ENCODE measurements at places on chromosomes 16 and 17. TPM values are rescaled to one million over a fixed set of nuclear protein-coding genes. Genes with fewer than 3 reads are reported as not detected.
A peak's percentile ranks its signal among the peaks of the same experiment; 100 is the strongest.

GRCh38 chr16:3695610-3696369, 21.5 kb downstream of the TRAP1 start:
- DNase-seq: no peak

- no peak for DNase-seq
These were observed 6.7 kb downstream of the ALOX12B start for GRCh38 chr17:8080799-8081219.

GRCh38 chr17:31527606-31528005, 136.1 kb downstream of the RAB11FIP4 start:
- peak; percentile 26 for DNase-seq

DNA sequence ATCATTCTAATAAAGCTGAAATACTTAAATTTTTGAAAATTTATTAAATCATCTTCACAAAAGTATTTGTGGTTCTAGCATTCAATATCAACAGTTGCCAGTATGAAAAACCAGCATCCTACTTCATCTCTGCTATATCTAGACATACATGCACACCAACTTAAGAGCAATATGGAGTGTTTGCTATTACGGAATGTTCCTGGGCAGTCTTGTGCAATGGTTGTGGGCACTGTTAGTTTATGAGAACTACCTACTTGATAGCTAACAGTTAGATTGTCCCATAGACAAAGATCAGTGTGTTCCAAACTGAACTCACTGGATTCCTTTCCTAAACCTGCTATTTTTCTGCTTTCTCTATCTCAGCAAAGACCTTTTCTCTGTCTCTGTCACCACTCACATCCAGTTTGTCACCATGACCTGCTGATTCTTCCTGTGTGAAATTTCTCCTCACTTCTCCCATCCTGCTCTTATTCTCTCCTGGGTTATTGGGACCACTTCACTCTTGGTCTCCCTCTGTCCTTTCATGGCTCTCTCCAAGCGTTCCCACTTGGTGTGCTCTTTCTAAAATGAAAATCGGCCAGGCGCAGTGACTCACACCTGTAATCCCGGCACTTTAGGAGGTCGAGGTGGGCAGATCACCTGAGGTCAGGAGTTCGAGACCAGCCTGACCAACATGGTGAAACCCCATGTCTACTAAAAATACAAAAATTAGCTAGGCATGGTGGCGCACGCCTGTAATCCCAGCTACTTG, 27.7 kb downstream of the CNTROB start:
- no peak for DNase-seq

GRCh38 chr16:23595246-23595950, 718 bp downstream of the NDUFAB1 start:
- peak; percentile 29 for DNase-seq

DNA sequence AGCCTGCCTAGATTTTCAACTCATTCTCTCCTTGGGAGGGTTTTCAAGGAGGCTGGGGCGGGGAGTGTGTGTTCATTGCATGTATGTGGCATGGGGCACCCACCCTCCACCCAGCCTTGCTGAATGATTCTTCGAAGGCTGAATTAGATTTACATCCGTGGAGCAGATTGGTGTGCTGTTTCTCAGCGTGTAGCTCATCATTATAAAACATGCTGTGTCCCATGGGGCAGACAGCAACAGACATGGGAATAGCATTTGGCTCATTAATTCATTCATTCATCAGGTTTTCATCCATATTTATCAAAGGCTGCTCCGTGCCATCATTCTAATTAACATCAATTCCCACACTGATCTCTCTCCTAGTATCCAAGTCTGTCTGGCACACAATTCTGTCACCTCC, 10.6 kb upstream of the CD300A start:
- DNase-seq: no peak

GRCh38 chr17:78355701-78356100, 4.2 kb downstream of the SOCS3 start:
- no peak for DNase-seq

DNA sequence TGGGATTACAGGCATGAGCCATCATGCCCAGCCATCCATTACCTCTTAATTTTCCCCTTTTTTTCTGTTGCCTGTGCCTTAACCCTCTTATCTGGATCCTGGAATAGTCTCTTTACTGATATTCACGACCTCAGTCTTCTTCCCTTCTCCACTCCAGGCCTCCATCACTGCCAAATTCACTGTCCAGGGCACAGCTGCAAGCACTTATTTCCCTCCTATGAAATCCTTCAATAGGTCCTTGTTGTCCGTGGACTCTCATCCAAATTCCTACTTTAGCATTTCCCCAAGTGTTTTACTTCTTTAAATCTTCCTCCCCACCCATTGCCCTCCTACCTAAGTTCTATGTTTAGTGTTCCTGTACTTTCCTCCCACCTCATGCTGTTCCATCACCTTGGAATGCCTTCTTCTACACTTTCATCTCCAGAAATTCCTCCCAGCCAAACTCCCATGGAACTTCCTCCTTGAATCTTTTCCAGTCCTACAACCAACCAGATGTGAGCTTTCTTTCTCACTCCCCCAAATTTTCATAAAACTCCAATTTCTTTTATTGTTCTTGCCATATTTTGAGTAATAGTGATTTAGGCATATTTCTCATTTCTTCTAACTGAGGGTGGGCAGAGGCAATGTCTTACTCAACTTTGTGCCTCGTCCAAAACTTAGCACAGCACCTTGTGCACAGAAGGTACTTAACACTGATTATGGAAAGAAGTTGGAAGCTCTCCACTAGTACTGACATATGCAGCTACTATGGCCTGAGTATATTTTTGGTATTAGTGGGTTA, 35.3 kb downstream of the FAM20A start:
- DNase-seq: no peak

DNA sequence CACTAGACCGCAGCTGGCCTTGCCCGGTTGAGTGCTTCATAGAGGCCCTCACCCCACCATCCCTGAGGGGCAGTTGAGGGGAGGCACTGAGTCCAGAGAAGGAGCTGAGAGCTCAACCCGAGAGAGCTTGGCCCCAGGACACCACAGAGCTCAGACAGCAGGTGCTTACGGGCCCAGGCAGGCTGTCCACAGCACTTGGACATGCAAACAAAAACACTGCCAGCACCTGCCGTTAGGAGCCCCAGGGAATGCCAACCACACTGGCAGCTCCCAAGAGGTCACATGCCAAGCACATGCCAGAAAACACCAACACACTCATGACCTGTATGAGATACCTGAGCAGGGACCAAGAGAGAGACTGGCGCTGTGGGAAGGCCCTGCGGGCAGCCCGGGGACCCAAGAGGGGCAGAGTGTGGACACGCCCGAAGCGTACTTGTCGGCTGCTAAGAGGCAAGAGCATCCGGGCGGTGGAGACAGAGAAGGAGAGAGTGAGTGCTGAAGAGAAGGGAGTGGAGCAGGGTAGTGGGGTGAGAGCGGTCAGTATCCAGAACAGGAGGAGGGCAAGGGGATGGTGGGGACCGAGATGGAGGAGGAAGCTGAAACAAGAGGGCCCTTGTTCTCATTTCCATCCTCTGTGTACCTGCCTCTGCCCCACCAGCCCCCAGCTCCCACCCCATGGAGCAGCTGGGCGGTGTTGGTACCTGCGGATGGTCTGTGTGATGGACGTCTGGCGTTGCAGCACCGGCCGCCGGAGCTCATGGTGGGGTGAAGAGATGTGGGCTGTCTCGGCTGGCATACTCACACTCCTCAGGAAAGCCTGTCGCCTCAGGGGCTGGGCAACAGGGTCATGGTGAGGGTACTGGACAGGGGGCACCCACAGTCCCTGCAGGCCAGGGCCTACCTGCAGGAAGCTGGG, 8.2 kb downstream of the RHBDF1 start:
- no peak for DNase-seq

DNA sequence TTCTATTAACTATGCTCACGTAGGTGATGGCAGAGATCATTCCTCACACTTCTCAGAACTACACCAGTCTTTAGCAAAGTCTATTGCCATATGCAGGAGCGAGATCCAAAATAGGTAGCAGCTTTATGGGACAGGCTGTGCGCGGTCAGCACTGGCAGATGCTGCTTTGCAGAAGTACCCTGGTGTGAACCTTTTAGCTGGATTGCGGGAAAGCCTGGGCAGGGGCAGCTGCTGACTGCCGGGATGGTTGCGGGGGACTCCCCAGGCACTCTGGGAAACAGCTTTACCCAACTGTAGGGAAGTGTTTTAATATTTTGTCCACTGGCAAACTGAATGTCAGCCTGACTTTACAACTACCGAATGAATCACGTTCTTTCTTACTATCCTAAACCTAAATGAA, 251.3 kb downstream of the HS3ST3A1 start:
- DNase-seq: no peak

DNA sequence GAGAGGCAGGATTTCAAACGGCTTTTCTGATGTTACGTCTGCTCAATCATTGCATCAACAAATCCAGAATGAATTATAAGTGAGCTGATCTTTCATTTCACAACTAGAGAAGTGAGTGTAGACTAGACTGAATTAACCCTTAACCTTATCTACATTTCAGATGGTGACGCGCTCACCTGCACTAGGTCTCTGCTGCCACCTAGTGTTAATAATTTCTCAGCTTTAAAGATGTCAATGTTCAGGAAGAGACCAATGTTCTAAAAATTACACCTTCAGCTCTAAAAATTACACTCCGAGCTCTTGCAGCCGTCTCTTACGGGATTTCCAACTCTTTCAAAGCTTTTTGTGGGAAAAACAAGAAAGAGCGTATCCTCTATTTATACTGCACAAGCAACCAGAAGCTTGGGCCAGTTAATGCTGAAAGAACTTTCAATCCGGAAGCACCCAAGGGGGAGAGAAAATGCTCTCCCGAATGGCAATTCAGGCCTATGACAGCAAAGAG, 88.2 kb upstream of the FA2H start:
- DNase-seq: peak; percentile 70

- peak; percentile 56 for DNase-seq
These were observed at the start of gene HBQ1 for GRCh38 chr16:180101-180675. TSS of gene HBQ1 (plus strand) at chr16:180459. CDS start at chr16:180487, 28 bp downstream.

GRCh38 chr17:13568582-13569397, 32.9 kb downstream of the HS3ST3A1 start:
- DNase-seq: no peak

GRCh38 chr16:9766891-9767290, 415.3 kb downstream of the GRIN2A start:
- no peak for DNase-seq

- DNase-seq: peak; percentile 3
These were observed 325.4 kb downstream of the ZFHX3 start for GRCh38 chr16:72722552-72722951.

- DNase-seq: no peak
These were observed 28.3 kb downstream of the PLCD3 start for GRCh38 chr17:45104029-45104428.

GRCh38 chr17:63476854-63477479, at the start of gene ACE:
TSS of gene ACE (plus strand) at chr17:63477061. CDS start at chr17:63477095, 34 bp downstream.
- DNase-seq: peak; percentile 63

Gene USP22
- total RNA-seq: 342 TPM

Gene CIBAR2
- not detected for total RNA-seq

Gene NPIPA8
- not detected for total RNA-seq

Gene KRT39
- total RNA-seq: not detected

Gene CCL17
- not detected for total RNA-seq

Gene RAB40B
- 8.9 TPM for total RNA-seq

All from dermis blood vessel endothelial cell (primary cell).